ENCODE measurements at places on chromosomes 5 and 9.

DNA sequence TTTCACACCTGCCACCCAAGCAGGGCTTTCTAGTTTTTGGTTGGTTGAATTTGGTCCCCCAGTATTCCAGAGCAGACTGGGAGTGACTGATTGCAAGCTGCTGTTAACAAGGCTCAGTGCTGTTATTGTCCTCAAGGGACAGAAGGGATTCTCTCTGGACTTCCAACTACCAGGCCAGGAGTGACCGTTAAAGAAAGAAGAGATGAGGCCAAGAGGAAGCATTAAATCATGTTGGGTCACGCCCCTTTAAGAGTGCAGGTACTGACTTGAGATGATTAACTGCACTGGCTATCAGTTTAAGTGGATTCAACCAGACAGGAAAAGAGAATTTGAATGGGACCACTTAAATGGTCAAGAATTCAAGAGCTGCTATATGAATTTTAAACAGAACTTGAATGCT, 220.8 kb upstream of the PCSK5 start:
- DNase-seq = no peak

DNA sequence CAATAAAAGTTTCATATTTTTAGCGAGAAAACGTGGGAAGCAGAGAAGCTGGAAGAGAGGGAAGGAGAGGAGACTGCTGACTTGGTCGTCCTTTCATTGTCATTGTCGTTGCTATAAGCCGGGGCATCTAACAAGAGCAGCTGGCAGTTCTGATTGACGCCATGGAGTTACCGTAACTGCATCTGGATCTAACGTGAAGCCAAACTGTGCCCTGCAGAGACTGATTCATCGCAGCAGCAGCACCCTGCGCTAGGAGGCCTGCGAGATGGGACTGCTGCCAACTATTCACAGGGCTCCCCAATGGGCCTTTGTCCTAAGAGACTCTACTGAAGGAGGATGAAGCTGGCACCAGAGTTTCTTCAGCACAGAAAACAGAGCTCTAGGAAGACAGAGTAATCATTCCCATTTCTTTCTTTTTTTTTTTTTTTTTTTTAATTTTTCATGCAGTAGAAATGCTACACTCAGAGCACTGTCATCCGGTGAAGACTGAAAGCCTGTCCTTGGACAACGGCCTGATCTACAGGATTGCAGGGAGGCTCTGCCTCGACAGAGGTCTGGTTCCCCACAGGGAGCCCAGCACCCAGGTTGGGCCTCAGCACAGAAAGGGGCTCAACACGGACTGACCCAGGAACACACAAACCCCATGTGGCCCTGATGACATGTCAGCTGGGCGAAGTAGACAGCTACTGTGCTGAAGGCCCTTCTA, 47.8 kb downstream of the RETREG1 start:
- DNase-seq = no peak

GRCh38 chr5:90307782-90308181, 101.8 kb downstream of the CETN3 start:
- no peak for DNase-seq

GRCh38 chr9:128091144-128091543, 23.1 kb downstream of the SLC25A25 start:
- DNase-seq = no peak

- no peak for DNase-seq
Measured at GRCh38 chr5:177509381-177509951, at the start of gene DOK3. DOK3 (minus strand) TSS chr5:177509826; CDS start chr5:177509540, 286 bp downstream.

DNA sequence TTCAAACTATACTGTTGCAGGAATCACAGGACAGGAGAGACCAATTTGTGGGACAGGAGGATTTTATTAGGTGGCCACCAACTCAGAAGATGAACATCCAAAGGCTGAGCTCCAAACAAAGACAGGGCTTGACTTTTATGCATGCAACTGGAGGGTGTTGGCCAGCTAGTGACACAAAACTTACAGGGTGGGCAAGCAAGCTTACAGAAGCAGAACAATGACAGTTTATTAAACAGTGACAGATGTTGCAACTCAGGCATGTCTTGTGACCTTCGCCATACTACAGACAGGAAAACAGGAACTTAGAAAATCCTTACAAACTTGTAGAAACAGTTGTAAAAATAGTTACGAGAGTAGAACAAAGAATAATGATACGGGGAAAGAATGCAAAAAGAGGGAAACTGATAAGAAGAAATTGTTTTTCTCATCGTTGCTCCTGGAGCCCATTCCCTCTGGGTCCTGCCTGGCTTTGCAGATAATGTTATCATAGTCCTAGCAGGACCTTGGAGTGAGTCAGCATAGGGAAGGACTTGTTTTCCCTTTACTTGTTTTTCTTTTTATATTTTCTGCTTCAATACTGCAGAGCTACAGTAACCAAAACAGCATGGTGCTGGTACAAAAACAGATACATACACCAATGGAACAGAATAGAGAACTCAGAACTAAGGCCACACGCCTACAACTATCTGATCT, 2083.0 kb upstream of the ACO1 start:
- DNase-seq = no peak

GRCh38 chr5:123881759-123882244, 369.8 kb downstream of the CSNK1G3 start:
- DNase-seq = no peak

- DNase-seq = no peak
Measured at GRCh38 chr5:111463311-111463710, 49.0 kb downstream of the STARD4 start.

GRCh38 chr9:5876711-5877110, 14.0 kb upstream of the MLANA start:
- DNase-seq = no peak

DNA sequence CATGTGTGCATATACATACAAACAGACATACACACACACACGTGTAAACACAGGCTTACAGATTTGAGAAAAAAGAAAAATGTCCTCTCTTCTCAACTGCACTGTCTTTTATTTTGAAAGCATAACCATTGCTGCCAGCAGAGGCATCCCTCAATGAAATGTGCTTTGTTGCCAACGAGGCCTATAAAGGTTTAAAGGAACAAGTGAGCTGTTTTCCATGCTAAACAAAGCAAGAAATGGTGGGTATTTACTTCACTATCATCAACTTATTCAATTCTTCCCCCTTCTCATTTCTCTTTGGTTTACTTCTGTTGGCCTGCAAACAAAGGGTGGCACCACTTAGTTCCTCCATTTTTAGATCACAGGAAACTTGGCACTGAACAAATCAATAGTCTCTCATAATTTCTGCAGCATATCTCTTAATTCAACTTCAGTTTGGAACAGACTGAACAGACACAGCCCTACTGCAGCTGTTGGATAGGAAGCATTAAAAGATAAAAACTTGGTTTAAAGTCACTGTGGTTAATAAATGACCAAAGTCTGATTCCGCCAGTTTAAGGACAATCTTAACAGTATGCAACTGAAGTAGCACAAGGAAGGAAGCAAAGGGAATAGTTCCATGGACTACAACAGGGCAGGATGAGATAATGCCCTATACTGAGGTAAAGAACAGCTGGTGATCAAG, 21.7 kb downstream of the TTC33 start:
- no peak for DNase-seq

GRCh38 chr5:123155446-123155960, 66.5 kb downstream of the PRDM6 start:
- no peak for DNase-seq

GRCh38 chr9:96344458-96345180, 38.9 kb downstream of the SLC35D2 start:
- no peak for DNase-seq

DNA sequence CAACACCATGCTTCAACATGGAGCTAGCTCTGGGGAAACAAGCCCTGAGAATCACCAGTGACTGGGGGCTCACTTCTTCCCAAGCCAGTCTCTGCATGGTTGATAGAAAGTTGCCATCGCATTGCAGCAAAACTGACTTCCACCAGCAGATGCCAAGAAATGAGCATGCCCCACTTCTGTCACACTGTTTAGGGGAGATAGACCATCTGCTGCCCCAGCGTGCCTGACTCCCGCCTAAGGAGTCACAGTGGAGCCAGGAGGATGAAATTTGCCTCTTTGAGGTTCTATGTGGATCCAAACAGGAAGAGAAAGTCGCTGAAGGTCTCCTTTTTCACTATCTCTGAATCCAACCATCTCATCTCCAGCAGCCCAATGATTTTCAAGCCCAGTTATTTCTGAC, 116.7 kb upstream of the SLIT3 start:
- DNase-seq = no peak

GRCh38 chr9:34592895-34593601, 3.5 kb upstream of the CNTFR start:
- DNase-seq = peak; percentile 44

DNA sequence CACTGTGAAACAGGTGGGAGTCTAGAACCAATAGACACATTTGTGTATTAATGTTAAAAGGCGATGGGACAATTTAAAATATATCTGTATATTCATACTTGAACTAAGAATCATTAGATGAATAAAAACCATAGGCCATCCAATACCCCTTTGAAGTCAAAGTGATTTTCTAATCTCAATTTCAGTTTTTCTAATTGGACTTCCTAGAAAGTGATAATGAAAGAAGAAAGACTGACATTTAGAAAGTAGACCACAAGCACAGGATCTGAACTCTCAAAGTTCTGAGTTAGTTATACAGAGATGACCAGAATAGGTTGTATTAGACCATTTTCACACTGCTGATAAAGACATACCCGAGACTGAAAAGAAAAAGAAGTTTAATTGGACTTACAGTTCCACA, 412.8 kb upstream of the PIK3R1 start:
- DNase-seq = no peak

- no peak for DNase-seq
Measured at GRCh38 chr5:19270153-19270552, 717.8 kb downstream of the CDH18 start.

- DNase-seq = no peak
Measured at GRCh38 chr5:51203598-51203997, 179.7 kb upstream of the ISL1 start.

Measured in thoracic aorta (tissue), 2 donors.